Suppressor macrophage treated with lipopolysaccharide for 1 hour (primary cell): ENCODE measurements at places on chromosomes 7 and 10.

- no peak for DNase-seq
These were observed 4.5 kb upstream of the EMX2 start for GRCh38 chr10:117537904-117538524.

DNA sequence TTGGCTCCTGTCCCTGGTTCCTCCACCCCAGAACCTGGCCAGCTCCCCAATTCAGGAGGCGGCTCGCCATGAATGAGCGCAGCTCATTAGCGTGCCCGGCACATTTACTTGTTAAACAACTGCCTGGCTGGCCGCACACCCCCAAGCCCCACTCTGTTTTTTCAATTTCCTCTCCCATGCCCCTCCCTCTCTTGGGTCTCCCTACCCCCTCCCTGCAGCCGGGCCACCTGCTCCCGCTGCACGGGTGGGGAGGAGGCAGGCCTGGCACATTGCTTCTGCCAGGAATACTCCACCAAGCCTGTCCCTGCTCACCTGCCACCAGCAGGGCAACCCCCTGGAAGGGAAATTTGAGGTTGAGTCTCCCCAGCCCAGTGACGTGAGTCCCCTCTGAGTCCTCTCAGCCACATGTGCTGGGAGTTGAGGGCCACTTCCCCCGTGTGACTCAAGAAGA lies 2.5 kb upstream of the SLIT1 start:
- peak; percentile 29 for DNase-seq

- DNase-seq: no peak
These were observed 570.1 kb upstream of the MGMT start for GRCh38 chr10:128896963-128897362.

- no peak for DNase-seq
These were observed 530 bp upstream of the ANXA7 start for GRCh38 chr10:73414230-73414945.

DNA sequence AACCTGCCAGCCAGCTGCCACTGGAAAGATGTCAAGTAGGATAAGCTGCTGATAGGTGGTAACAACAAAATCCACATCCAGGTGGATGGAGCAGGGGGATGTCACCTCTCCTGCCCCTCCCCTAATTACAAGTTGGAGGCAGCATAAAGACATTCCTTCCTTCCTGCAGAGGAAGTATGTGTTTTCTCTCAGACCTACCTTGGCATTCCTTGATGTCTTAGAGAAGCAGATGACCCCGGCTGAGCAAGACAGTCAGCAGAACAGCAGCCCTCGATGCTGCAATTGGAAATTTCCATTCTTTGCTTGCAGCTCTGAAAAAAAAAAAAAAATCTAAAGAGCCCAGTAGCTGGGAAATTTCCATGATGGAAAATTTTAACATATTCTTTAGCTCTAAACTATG lies 137.5 kb upstream of the MKLN1 start:
- DNase-seq: peak; percentile 51
